ENCODE measurements at places on chromosomes 4 and X.

DNA sequence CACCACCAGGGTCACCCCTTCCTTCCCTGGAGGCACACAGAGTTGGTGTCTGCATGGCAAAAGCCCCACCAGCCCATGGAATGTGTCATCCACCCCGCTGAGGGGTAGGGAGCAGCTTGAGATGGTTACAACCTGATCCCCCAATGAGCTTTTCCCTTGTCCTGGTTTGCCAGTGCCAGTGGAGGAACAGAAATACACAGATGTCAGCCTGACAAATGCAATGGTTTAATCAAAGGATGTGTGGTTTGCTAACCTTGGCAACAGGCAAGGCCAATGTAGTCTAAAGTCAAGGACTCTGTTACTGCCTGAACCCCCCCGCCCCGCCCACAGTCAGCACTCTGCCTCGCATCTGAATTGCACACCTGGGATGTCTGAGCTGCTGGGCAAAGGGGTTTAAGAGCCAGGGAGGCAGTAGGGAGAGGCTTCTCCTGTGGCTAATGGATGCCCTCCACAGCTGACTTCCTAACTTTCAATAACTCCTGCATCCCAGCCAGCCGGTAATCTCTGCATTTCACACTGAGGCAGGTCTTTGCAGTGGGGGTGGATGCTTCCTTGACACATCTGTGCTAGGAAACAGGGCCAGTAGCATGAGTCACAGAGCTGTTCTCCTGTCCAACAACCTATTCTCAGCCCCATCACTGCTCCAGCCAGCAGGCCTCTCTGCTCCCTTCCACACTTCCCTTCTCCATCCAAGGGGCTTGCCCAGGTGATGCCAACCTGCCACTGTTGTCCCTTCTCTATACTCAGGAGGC, 137.5 kb downstream of the AMMECR1 start:
- DNase-seq = no peak

DNA sequence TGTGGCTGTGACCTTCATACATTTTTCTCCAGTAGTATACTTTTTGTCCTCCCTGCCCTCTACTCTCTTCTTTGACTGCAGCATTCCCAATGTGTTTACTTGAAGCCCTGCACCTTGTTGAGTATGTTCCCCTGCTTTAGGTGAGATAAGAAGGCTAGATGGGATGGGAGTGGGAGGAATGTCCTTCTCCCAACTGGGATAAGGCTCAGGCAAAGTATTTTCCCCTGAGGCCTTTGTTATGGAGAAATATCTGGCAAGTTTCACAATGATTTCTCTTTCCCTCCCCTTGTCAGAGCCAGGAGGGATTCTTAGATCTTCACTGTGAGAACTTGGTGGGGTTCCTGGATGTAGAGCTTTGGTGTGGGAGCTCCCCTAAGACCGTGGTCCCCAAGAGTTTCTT, 131.8 kb downstream of the CLCN5 start:
- no peak for DNase-seq

DNA sequence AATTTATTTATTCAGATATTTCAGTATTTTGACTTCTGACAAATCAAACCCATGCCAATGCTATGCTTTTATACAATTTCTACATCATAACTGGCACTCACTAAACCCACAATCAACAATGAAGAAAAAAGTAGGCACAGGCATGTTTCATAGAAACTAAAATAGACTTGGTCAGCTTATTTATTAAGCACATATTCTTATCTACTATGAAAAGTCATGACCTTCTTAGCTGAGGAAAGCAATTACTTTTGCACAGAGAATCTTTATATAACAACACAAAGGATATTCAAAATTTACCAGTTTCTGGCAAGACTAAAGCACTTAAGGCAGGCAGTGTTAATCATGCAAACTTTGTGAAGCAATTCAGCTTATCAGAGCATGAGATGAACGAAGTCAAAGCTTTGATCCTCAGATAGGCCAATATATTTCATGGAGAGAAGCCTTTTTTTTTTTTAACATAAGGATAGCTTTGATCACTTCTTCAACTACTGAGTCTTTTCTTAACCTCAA, 490.6 kb downstream of the INPP4B start:
- no peak for DNase-seq

DNA sequence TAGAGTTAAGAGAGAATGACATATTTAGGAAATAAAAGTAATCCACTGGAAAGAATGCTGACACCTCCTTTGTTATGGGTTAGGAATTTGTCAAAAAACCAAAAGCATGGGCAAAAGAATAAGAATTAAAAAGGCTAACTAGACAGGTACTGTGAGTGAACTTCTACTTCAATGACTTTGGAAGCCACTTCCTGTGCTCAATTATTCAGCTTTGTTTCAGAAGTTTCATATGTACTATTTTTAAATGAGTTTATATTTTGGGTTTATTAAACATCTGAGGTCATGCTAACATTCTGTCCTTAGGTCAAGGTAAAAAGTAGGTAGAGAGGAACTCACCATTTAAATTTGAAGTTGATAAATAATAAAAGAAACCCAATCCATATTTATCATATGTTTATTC, 106.7 kb upstream of the CXorf51A start:
- no peak for DNase-seq

GRCh38 chrX:132433551-132433950, 55.3 kb downstream of the MBNL3 start:
- DNase-seq = no peak

DNA sequence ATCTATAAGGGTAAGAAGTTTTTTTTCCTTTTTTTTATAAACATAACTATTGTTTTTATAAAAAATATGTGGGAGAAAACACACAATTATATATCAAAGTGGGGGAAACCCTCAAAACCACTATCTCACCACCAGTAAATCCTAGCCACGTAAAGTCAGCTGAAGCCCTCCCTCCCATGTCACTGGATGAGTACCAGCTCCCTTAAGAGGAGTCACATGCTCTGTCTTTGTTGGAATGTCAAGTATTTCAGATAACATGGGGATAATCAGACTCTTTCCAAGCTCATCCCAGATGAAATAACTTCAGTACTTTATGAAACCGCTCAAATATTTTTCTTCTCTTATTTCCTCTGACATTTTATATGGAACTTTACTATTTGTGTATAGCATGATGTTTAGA, 2.4 kb downstream of the MYOZ2 start:
- no peak for DNase-seq

DNA sequence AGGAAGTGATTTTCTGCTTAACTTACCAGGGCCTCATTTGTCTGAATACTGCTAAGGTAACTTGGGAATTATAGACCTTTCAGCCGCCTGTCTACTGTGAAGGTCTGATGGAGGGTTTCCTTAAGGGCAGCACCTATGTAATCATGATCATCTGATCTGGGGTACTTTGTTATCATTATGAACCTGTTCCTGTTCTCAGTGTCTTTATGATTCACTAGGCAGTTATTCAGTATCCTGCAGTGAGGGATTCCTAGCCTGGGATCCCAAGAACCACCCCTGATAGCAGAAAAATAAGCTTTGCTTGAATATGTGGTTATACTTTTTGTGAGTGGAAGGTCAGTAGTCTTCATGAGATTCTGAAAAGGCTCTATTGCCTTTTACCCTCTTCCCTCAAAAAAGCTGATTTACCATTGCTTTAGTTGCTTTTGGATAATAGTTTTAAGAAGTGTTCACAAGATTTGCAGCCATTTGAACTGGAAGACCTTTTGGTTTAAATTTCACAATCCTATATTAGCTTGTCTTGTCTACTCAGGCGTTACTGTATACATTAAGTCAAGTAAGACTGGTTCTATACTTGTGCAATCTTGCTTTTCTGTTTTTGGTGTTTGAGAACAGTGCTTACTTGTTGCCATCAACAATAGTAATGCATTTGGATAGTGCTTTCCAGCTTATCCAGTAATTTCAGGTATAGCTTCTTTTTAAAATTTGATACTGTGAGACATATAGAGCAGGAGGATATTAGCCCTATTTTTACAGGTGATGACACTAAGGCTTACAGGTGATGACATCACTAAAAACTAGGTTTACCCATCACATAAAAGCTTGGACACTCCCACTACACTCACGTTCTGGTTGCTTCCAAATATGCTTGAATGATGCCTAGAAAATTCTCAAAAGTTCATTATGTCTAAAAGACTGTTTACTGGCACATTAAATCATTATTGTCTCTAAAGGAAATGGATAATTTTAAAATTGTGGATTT, 60.0 kb downstream of the FHIP1A start:
- no peak for DNase-seq

DNA sequence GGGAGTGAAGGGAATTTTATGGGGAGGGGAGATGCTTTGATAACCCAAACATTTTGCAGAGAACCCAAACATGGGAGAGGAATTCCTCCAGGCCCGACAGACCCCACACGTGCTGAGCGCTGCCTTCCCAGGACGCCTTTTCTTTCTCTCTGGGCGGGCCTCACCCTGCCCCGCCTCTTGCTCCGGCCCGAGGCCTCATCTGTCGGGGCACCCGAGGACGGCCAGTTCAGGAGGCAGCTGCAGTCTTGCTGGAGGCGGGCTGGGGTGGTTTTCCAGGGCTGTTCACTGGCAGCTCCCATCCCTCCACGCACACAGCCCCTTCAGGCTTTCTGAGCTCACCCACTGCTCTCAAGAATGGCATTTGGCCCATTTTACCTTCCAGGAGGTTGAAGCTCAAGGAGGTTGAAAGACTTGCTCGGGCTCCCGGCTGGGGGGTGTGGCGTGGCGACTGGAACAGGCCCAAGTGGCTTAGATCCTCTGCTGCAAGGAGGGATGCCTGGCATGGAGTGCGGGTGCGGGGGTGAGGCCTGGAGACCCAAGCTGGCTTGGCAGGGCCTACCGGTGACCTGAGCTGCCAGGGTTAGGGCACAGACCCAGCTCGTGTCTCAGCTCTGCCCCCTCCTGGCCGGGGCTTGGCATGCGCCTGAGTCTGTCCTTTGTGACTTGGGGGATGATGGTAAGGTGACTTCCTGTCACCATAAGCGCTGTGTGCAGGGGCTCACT, 99.2 kb downstream of the PSAPL1 start:
- DNase-seq = peak; percentile 79

GRCh38 chrX:134622056-134622812, 36.0 kb downstream of the PLAC1 start:
- DNase-seq = no peak

DNA sequence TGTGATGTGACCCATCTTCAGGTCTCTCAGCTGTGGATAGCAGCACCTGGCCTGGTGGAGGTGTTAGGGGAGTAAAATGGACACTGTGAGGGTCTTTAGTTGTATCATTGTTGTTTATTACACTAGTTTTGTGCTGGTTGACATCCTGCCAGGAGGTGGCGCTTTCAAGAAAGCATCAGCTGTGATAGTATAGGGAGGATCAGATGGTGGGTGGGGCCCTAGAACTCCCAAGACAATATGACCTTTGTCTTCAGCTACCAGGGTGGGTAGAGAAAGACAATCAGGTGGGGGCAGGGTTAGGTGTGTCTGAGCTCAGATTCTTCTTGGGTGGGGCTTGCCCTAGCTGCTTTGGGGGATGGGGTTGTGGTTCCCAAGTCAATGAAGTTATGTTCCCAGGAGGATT, 162.8 kb downstream of the PPP1R2C start:
- peak; percentile 59 for DNase-seq

DNA sequence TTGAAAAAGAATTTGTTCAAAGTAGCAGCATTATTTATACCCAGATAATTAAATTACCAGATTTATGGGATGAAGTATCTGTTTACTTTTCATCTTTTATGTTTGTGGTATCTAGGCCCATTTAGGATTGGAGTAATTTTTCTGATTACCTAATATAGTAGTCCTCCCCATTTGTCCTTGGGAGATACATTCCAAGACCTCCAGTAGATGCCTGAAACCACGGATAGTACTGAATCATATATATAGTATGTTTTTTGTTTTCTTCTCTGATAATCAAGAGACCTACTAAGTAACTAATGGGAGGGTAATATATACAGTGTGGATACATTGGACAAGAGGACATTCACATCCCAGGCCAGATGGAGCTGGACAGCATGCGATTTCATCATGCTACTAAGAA, 30.7 kb upstream of the PTPN13 start:
- no peak for DNase-seq

- no peak for DNase-seq
These were observed 1504.5 kb upstream of the PCDH10 start for GRCh38 chr4:131644619-131645018.

All from activated CD8-positive, alpha-beta memory T cell treated with anti-CD3 and anti-CD28 coated beads for 24 hours (primary cell).